ENCODE measurements at places on chromosomes 2 and 18.

GRCh38 chr18:923144-923866 is 18.6 kb downstream of the ADCYAP1 start:
- no peak for DNase-seq

GRCh38 chr2:48220501-48220900 is 309.5 kb upstream of the STON1 start:
- no peak for DNase-seq

GRCh38 chr18:51370996-51371395 is 173.5 kb upstream of the MEX3C start:
- no peak for DNase-seq

DNA sequence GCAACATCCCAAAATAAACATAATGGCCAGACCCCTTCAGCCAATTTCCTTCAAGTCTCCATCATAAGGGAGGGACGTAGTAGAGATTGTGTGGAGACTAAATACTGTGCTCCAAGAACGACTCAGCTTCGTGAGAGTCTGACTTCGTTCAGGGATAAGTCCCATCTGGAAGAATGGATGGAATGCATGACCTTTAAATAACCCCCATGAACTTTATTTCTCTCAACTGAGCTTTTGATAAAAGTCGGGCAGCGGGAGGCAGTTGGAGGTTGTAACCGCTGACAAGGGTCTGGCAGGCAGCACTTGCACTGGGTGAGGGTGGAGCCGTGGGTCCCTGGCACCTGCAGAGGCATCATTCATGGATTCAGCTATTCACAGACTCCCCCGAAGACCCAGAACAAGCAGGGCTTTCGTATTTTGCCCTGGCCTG is 115.9 kb downstream of the ZFP36L2 start:
- no peak for DNase-seq

- DNase-seq = no peak
Observed at GRCh38 chr2:106010818-106011355, 183.2 kb downstream of the UXS1 start.

DNA sequence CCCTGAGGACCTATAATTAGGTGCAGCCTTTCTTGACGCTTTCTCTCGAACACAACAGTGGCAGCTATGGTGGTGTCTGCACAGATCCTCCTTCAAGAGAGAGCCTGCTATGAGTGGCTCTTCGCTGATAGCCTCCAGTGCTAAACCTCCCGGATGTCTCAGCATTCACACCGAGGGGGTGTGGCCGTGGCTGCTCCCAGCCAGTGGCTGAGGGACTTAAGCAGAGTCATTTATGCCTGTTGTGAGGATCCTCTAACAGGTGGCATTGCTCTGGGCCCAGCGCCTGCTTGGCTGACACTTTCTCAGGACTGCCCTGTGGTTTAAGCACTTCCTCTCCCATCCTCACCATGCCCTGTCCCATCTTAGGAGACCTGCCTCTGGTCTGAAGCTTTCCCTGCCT is 592.0 kb upstream of the LRRTM1 start:
- DNase-seq = no peak

- no peak for DNase-seq
Observed at GRCh38 chr2:45224993-45225380, 215.7 kb upstream of the SIX2 start.

- DNase-seq = no peak
Observed at GRCh38 chr2:181810823-181811695, 80.5 kb upstream of the ITPRID2 start.

- peak; percentile 58 for DNase-seq
Observed at GRCh38 chr18:50218432-50219197, 23.7 kb upstream of the MYO5B start.

DNA sequence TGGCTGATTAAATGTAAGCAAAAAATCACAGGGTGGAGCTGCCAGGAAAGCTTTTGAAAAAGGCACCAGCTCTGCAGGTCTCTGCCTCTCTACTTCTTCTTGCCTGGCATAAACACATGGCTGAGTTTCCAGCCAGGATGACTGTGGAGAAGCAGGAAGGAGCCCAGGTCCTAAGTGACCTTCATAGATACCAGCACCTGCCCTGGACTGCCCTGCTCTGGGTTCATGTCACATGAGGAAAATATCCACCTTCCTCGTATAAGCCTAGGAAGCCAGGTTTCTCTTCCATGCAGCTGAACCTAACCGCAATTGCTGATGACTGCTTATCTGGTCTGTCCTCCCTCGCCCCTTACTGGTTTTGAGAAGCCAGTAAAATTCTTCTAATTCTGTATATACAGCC is 47.8 kb upstream of the CREB1 start:
- no peak for DNase-seq

- no peak for DNase-seq
Observed at GRCh38 chr2:144498277-144498676, 21.6 kb downstream of the ZEB2 start.

- no peak for DNase-seq
Observed at GRCh38 chr2:30636311-30636710, 170.9 kb downstream of the CAPN13 start.

GRCh38 chr2:96775160-96775559 is 14.5 kb downstream of the CNNM4 start:
- DNase-seq = no peak

DNA sequence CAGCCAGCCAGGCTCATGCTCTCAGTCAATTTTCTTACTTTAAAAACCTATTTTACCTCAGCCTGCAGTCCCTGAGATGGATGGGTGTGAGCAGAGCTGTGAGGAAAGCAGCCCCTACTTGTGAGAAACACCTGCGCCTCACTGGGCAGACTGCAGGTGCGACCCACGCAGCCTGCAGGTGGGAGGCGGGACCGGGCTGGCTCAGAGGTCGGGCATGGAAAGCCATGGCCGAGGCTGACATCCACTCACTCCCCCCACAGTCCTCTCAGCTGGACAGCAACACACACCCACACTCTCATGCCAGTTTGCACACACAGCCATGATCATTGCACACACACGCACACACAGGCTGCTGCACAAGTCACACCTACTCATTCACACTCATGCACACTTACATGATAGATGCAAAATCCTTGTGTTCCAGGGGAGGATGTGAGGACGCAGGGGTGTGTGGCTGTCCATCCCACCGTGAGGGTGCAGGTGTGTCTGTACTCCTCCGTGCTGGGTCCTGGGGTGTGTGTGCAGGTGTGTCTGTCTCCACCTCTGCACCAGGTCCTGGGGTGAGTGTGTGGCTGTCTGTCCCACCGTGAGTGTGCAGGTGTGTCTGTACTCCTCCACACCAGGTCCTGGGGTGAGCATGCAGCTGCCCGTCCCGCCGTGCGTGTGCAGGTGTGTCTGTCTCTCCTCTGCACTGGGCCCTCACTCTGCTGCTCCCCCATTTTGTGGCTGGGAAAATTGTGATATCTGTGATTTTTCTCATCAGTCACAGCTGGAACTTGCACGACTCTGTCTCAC is 166.5 kb downstream of the RTP5 start:
- no peak for DNase-seq

GRCh38 chr18:1751249-1751648 is 820.1 kb downstream of the METTL4 start:
- DNase-seq = no peak

- no peak for DNase-seq
Observed at GRCh38 chr2:24404491-24404921, 44.2 kb upstream of the ITSN2 start.

DNA sequence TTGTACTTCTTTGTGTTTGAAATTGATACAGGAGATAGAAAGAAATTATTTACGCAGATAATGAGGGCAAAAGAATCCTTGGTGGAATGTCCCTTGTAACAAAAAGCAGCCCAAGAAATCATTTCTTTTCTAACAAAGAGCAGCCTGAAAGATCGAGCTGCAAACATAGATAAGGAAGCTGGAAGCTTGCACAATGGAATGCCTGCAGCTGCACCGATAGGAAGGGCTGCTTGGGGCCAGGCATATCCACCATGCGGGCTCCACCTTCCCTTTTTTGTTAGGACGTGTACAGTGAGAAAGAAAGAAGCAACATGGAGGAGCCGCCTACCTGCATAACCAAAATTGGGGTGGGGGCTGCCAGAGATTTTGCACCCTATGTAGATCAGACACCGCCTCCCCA is 568.7 kb downstream of the METTL4 start:
- DNase-seq = no peak

DNA sequence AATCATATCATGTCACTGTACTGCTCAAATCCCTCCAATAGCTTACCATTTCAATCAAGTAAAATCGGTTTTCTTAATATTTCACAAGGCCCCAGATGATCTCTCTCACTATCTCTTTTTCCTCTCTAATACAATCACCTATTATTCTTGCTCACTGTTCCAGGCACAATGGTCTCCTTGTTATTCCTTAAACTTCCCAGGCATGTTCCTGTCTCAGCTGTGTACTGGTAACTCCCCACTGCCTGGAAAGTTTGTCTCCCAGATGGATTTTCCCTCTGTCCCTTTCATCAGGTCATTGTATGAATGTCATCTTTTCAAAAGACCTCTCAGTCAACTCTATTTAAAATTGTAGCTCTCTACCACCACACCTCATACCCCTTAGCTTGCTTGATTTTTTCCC is 30.7 kb upstream of the FANCL start:
- no peak for DNase-seq

DNA sequence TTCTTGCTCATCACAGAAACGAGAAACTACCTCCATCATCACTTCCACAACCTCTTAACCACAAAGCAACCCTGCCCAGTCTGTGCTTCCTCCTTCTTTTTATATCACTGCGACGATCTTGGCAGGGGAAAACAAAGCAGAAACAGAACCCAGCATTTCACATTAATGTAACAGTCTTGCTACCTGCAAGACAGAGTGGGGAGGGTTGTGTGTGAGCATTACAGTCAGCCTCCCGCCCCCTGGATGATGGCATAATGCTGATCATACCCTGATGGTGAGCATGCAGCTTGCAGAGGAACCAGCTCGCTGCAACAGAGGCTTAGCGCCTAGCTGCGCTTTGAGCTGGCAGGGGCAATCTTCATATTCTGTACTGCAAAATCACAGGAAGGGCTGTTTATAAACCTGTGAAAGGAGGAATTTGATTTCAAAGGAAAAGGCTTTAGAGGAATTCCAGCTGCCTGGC is 376.1 kb downstream of the IRS1 start:
- peak; percentile 63 for DNase-seq

DNA sequence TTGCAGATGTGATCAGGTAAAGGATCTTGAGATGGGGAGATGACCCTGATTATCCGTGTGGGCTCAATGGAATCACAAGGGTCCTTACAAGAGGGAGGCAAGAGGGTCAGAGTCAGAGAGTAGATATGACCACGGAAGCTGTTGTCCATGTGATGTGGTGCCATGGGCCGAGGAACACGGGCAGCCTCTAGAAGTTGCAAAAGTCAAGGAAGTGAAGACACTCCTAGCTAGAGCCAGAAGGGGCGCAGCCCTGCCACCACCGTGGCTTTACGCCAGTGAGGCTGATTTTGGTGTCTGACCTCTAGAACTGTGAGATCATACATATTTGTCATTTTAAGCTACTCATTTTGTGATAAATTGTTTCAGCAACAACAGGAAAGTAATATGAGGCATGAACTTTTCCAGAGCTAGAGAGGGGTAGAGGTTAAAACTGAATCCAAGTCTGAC is 114.4 kb downstream of the CAPN13 start:
- no peak for DNase-seq

DNA sequence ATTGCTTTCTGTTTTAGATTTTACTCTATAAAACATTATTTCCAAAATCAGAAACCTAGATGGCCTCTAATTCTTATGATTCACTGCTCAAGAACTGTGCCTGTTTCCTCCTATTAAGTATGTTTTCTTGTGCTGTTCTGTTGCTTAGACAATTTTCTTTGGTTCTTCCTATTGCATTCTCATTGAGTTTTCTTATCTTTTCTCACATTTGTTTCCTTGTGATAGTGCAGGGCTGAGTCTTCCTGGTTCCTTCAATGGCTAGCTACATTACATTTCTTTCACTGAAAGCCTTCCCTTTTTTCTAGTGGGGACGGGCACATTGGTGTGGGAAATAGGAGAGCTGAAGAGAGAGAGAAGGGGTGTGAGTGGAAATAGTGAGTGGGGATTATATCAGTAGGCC is 183.4 kb downstream of the CALCRL start:
- DNase-seq = no peak

GRCh38 chr2:204477358-204477950 is 67.8 kb upstream of the PARD3B start:
- no peak for DNase-seq

GRCh38 chr2:150232871-150233270 is 254.6 kb downstream of the RND3 start:
- DNase-seq = no peak

GRCh38 chr2:89844221-89844943 is 1152.9 kb downstream of the RPIA start:
- DNase-seq = no peak

DNA sequence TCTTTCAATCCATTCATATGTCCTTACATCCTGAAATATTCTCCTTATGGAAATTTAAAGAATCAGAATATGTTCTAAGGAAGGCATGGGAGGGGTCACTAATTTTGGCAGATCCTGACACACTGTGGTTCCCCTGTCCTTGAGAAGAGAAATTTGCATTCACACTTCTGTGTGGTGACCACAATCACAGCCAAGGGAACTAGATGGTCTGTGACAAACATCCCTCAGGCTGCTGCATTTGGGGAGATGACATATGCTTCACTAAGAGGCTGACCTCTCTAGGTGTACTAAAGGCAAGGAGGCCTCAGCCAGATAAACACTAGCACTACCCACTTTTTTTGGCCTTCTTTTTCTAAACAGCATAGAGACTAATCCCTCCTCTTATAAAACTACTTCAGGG is 129.6 kb downstream of the MREG start:
- DNase-seq = no peak

DNA sequence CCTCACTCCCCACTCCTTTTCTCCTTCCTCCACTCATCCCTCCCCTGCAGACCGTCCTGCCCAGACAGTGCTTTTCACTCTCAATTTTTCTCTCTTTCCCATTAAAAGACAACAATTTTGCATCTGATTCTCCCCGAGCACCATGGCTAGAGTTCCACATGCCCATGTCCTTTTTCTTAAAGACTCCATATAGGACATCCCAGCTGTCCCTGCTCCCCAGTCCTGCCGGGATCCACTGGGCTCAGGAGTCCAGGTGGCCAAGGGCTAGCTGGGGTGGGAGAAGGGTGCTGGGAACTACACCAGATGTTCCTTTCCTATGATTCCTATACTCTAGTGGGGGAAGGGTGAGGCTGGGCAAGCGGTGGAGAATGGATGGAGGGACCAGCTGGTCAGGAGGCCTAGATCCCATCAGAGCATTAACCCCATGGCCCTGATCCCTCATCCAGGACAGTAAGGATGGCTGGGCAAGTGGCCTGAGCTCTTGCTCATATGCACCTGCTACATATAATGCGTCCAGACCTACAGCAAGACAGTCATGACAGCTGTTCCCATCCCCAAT is 52.8 kb upstream of the RMDN2 start:
- DNase-seq = no peak

DNA sequence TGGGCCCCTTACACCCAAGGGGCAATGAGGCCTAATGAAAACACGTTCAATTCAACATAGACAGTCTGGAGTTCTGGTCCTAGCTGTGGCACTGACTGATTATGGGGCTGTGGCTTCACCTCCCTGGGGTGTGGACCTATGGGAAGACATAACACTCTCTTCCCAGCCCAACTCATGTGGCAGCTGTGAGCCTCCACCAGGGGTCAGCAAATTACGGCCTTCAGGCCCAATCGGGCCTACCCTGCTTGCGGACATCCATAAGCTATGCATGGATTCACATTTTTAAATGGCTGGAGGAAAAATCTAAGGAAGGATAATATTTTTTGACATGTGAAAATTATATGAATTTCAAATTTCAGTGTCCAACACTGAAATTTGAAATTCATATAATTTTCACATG is 101.3 kb downstream of the LOXHD1 start:
- peak; percentile 26 for DNase-seq

GRCh38 chr2:231680992-231681852 is 27.1 kb upstream of the PTMA start:
- no peak for DNase-seq

GRCh38 chr2:114754907-114755563 is 312.6 kb downstream of the DPP10 start:
- no peak for DNase-seq
